ENCODE measurements at places on chromosomes 6 and 20. TPM values are rescaled to one million over a fixed set of nuclear protein-coding genes. Genes with fewer than 3 reads are reported as not detected.

- DNase-seq: no peak
Measured at GRCh38 chr6:132728616-132729015, 14.8 kb upstream of the VNN1 start.

DNA sequence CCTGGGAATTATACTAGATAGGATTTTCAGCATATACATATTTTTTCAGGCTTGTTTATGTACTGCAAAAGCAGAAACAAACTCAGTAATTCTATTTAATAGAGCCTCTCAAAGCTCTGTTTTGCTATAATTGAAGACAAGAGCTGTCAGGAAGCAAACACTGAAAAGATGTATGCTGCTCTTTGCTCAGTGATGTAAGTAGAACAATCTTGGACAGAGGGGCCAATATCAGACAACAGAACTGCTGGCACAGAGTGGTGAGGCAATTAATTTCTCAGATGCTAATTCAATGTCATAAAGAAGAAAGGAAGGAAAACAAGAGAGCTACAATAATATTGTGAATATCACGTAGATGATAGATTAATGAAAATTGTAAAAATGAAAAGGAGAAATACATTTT lies 663.3 kb upstream of the ADGRB3 start:
- no peak for DNase-seq

PDYN gene
- not detected for total RNA-seq

DNA sequence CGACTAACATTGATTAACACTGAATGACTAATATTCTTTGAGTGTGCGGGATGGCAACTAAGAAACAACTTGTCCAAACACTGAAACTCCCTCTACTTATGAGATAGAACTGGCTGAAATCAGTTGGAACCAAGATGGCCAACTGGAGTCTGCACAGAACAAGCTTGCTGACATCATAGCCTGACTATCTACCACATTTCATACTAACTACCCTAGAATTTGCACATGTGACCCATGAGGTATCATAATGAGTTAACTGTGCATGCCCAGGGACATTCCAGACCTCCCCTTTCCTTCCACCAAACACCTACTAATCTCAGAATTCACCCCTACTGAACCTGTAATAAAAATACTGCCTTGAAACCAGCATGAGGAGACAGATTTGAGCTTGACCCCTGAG lies 43.2 kb downstream of the PHIP start:
- no peak for DNase-seq

Data from NCI-H460 (cell line).